ENCODE measurements at places on chromosomes 2 and 18.
A peak's percentile ranks its signal among the peaks of the same experiment; 100 is the strongest.

DNA sequence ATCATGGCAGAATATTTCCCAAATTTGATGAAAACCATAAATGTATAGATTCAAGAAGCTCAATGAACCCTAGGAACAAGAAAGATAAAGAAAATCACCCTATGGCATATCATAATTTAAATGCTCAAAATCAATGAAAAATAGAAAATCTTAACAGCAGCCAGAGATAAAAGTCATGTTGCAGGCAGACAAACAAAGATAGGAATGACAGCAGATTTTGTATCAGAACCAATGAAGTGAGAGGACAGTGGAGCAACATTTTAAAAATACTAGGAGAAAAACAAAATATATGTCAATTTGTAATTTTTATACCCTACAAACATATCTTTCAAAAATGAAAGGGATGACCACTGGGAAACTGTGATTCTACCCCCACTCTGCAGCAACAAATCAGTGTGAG lies 203.3 kb downstream of the PIEZO2 start:
- DNase-seq: no peak

DNA sequence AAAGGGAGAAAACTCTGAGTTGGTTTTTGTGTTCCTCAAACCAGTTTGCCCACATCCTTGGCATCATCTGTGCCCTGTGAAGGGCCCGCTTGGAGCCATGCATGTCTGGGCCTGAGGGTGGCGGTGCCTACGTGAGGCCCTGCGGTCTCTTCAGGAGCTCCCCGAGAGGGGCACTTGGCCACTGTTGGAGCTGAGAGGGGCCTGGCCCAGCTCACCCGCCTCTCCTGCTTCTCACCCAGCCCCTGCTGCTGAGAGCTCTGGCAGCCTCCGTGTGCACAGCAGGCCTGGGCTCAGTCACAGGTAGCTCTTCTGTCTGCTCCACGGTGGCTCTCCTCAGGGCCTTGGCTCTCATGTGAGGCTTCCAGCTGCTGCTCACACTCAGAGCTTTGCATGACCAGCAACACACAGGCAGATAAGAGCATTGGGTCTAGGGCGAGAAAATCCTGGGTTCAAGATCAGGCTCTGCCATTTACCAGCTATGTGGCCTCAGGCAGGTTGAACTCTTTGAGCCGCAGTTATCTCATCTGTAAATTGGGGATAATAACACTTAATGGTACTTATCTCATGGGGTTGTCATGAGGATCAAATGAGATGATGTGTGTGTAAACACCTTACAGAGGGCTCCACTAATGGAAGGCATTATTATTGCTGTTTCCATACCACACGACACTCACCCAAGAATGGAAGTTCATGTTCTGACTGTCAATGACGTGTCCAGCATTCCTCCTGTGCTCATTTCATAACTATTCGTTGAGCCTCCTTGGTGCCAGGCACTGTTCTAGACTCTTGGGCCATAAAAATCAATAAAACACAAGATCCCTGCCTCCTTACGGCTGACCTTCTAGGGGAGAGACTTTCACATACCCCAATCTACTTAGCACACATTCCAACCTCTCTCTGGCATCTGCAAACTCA lies 41.6 kb upstream of the PLB1 start:
- no peak for DNase-seq

DNA sequence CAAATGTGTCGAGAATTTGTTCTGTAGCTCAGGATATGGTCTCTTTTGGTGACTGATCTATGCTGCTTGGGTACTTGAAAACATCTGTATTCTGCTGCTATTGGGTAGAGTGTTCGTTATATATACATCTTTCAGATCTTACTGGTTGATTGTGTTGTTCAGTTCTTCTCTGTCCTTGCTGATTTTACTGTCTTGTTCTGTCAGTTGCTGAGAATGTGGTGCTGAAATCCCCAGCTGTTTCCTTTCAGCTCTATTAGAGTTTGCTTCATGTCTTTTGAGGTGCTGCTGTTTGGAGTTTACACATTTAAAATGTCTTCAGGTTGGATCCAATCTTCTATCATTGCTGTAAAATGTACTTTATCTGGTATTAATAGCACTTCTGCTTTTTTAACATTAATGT lies 12.9 kb downstream of the BCL2L11 start:
- no peak for DNase-seq

DNA sequence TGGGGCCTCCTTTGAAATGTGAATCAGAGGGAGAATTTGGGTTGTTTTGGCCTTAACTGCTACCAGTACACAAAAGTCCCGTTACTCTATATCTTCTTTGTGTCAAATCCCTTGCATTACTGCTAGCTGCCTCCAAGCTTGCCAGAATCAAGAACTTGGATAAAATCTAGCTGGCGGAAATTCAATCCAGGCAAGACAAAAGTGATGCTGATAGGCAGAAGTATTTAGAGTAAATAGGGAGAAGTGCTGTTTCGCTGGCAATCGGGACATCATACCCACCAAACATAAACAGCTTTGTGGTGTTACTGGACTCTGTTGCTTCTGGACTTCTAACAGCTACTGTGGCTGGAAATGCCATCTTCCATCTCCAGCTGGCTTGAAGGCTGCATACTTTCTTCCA lies 2.5 kb downstream of the IFIH1 start:
- no peak for DNase-seq

- peak; percentile 70 for DNase-seq
Measured at GRCh38 chr2:196112418-196113034, 43.9 kb upstream of the DNAH7 start.

GRCh38 chr18:55390898-55391297 lies 197.1 kb downstream of the TCF4 start:
- no peak for DNase-seq

GRCh38 chr18:44909191-44909719 lies 228.6 kb downstream of the SETBP1 start:
- DNase-seq: no peak

DNA sequence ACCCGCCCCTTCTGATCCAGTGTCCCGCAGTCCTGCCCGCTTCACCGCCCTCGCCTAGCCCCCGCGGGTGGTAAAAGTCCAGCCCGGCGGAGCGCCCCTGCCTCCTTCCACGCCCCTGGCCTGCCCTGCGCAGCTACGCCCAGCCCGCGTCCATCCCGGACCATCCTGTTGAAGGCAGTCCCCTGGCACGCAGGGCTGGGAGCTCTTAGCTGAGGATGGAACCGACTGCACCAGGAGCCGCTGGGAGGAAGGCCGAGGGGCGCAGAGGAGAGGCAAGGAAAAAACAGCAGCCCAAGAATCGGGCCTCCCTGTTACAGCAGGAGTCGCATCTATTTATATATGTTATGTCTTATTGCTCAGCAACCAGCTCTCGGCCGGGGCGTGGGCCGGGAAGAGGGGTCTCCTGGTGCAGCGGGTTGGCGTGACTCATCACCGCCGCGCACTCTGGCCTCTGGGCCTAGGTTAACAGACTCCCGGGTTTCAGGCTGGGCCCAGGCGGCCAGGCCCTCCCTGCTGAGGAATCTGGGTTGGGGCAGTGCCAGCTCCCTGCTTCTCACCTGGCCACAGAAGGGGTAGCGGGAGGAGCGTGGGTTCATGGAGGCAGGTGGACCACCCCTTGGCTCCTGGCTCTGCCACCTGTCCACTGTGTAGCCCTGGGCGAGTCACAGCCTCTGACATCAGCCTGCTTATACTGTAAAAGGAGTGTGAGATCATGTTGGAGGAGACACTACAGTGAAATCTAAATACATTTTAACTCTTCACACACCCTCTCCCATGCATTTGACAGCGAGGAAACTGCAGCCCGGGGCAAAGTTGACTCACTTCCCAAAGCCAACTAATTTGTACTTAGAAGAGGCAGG lies 13.4 kb upstream of the MAP3K2 start:
- DNase-seq: no peak

GRCh38 chr2:156237558-156237957 lies 95.0 kb downstream of the NR4A2 start:
- DNase-seq: no peak

DNA sequence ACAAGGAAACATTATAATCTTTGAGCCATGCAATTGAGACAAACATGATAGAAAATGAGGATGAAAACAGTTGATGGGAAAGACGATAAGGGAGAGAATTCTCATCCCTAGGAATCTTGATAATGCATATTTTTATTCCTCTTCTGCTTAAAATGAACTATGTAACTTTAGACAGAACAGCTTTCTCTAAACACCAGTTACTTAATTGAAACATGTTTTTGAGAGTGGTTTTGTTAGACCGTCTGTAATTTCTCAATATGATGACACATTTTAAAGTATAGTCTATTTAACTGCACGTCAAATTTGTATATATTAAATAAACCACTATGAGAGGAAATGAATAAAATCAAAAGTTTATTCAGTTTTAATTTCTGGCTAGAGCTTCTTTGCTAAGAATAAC lies 1453.9 kb upstream of the NXPH2 start:
- no peak for DNase-seq

DNA sequence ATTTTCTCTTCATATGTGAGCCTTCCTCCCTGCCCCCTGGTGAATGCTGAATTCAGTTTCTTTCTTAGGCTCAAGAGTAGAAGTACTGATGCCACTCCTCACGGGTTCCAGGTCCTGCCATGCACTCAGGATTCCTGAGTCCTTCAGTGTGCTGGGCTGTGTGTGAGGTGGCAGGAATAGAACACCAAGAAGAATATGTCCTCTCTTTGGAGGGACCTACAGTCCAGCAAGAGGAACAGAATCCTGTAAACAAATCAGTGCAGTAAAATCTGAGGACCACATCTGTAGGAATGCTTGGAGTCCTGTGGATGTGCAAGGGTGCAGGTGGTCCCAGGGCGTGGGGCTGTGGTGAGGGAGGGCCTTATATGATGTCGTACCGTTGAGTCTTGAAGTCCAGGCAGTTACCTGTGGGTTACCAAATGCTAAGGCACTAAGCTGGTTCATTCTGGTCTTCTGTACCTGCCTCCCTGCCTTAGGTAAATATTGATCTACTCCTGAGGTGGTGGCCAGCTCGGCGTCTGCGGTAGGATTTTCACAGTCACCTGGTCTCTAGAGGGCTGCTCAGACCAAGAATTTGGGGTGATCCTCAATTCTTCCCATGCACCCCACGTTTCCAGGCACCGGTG lies 5.5 kb downstream of the ASAP2 start:
- no peak for DNase-seq

- DNase-seq: no peak
Measured at GRCh38 chr2:159468257-159468656, 148.1 kb downstream of the BAZ2B start.

GRCh38 chr2:70820499-70820898 lies at the start of gene CLEC4F:
Gene CLEC4F (minus strand): TSS chr2:70820599. CDS start chr2:70820523, 76 bp downstream.
- no peak for DNase-seq

- DNase-seq: no peak
Measured at GRCh38 chr2:184137955-184138354, 460.4 kb upstream of the ZNF804A start.

- peak; percentile 44 for DNase-seq
Measured at GRCh38 chr18:45402485-45403056, 212.7 kb upstream of the SLC14A2 start.

DNA sequence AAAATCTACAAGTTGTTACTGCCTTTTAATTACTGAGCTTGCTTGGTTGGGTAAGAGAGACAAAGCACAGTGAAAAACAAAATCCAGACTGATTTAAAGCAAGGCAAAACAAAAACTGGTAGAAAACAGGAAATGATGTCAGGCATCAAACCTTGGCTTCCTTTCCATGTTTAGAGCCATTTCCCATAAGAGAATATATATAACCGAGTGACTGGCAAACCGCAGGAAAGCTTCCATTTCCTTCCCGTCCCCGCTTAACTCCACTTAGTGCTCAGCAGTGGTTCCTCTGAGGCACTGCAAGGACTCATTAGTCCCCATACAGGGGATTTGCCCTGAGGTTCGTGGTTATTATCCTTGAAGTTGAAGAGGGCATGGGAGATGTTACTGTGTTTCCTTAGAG lies 446.3 kb downstream of the LPIN1 start:
- no peak for DNase-seq

- DNase-seq: no peak
Measured at GRCh38 chr2:47747878-47748277, 35.1 kb upstream of the MSH6 start.

- no peak for DNase-seq
Measured at GRCh38 chr2:22701561-22702160, 683.3 kb upstream of the KLHL29 start.

GRCh38 chr2:114609203-114609602 lies 166.8 kb downstream of the DPP10 start:
- DNase-seq: no peak

DNA sequence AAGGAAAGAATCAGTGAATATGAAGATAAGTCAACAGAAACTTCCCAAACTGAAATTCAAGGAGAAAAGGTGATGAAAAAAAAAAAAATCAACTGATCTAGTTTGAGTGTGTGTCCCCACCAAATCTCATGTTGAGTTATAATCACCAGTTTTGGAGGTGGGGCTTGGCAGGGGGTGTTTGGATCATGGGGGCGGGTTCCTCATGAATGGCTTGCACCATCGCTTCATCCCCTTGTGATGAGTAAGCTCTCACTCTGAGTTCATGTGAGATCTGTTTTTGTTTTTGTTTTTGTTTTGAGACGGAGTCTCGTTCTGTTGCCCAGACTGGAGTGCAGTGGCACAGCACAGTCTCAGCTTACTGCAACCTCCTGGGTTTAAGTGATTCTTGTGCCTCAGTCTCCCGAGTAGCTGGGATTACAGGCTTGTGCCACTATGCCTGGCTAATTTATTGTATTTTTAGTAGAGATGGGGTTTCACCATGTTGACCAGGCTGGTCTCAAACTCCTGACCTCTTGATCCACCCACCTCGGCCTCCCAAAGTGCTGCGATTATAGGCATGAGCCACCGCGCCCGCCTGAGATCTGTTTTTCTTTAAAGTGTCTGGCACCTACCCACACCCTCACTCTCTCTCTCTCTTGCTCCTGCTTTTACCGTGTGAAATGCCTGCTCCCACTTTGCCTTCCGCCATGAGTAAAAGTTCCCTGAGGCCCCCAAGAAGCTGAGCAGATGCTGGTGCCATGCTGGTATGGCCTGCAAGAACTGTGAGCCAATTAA lies 4.0 kb upstream of the SLC66A2 start:
- no peak for DNase-seq

GRCh38 chr2:240559286-240559685 lies 871 bp upstream of the DUSP28 start:
- DNase-seq: no peak

DNA sequence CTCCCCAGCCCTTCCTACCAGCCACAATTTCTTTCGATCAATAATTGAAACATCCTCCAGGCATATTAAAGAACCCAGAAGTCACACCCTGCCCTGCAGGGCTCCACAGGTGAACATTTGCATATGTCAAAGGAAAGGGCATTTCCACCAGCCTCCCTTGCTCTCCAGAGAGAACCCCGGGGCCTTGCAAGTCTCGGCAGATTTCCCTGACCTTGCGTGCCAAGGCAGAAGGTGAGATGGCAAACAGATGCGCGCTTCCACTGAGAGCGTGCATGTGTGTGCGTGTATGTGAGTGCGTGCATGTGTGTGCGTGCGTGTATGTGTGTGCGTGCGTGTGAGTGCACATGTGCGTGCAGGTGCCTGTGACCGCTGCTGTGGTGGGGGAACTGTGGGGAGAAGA lies 120.3 kb downstream of the INO80D start:
- DNase-seq: no peak

DNA sequence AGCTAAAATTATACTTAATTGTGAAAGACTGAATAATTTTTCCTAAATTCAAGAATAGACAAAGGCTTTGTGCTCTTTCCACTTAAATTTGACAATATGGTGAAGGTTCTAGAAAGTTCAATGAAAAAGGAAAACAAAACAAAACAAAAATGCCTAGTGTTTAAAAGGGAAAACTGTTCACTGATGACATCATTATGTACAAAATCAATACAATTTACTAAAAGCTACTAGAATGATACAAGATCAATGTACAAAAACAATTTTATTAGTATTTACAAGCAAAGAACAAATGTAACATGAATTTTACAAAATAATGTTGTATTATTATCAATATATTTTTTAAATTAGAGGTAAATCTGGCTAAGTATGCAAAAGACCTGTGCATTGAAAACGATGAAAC lies 499.1 kb upstream of the FSIP2 start:
- DNase-seq: no peak
